Mesenchymal stem cell (in vitro differentiated cells and primary cell): ENCODE measurements at places on chromosomes 11 and 22.
A peak's percentile ranks its signal among the peaks of the same experiment; 100 is the strongest.

DNA sequence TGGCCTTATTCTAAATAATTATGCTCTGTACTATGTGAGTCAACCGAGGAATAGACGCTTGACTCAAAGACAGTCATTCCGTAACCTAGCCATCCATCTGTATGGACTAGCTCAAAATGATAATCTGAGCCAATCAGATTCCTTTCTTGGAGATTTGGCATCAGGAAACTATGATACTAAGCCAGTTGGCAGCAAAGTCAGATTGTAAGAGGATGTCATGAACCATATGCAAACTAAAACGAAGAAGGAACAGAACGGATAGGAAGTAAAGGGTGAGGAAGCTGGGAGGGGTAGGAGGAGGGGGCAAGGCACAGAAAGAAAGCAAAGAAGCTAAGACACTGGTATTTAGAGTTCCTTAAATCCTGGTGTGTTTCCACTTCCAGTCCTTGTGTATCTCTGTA lies 10.7 kb upstream of the SESN3 start:
- no peak for DNase-seq

DNA sequence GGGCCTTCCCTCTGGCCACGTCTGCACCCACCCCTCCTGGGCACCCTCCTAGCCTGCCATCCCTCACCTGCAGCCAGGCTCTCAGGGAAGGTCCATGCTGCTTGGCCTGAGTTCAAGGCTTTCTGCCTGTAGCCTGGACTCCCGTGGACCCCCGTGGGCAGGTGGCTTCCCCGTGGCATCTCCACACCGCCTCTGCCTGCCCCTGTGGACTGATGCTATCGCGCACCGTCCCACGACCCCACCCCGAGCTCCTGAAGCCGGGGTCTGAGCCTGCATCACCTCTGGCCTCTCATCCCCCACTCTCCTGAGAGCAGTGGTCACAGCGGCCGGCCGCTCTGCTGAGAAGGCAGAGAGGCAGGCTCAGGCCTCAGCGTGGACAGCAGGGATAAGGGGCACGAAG lies 4.5 kb downstream of the IFITM5 start:
- no peak for DNase-seq

DNA sequence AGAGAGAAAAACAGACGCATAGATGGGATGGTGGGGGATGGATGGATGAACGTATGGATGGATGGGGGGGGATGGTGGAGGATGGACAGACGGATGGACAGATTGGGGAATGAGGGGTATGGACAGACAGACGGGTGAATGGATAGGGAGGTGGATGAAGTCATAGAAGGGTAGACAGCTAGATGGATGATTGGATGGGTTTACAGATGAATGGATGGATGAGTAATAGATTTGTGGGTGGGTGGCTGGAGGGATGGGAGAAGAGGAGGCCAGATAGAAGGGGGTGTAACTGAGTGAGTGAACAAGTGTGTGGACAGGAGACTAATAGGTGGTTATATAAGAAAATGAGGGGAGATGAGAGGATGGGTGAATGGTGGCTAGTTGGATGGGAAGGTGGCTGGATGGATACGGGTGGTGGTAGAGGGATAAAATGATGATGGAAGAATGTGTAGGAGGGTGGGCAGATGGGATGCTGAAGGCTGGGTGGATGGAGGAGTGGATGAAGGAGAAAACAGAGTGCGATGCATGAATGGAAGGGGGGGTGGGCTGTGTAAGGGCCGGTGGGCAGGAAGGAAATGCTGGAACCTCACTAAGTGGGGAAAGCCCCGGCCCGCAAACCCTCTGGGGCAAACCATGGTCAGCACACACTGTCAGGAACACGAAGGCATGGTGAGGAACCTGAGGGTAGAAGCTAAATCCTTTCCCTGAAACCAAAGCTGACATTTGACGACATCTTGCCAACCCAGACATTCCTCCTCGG lies 21.6 kb downstream of the ARVCF start:
- DNase-seq: no peak

GRCh38 chr11:29527391-29527936 lies 489.4 kb downstream of the KCNA4 start:
- peak; percentile 89 for DNase-seq

DNA sequence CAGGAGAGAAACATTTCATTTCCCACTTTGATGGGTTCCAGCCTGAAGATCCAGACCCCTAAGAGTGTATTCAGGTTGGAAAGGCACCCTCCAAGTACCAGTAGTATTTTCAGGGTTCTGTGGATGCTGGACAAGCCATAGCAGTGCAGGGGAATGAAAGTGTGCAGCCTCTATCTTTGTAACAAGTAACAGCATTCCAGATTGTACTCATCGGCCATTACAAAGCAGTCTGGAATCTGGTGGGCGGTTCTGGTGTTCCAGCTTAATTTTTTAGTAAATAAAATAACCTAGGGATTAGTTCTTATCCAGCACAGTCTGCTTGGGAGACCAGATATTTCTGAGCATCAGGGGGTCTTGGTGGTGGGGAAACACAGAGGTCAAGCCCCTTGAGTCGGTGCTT lies 22.6 kb downstream of the APLNR start:
- DNase-seq: peak; percentile 54

DNA sequence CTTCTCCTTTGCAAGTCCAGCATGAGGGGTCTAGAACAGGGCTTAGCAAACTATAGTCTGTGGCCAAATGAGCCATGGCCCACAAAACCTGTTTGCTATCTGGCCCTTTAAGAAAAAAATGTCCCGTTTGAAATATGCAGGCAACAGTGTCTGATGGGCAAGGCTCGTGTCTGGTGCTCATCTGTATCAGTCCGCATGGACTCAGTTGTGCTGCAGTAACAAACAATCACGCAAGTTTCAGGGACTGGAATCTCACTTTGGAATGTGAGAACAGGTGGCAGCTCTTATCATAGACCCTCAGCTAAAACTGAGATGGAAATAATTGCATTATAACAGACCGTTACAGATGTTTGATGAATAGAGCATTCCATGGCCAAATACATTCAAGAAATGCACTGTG lies 19.1 kb upstream of the PVALB start:
- no peak for DNase-seq

- no peak for DNase-seq
Measured at GRCh38 chr11:81852896-81853295, 880.8 kb downstream of the FAM181B start.

DNA sequence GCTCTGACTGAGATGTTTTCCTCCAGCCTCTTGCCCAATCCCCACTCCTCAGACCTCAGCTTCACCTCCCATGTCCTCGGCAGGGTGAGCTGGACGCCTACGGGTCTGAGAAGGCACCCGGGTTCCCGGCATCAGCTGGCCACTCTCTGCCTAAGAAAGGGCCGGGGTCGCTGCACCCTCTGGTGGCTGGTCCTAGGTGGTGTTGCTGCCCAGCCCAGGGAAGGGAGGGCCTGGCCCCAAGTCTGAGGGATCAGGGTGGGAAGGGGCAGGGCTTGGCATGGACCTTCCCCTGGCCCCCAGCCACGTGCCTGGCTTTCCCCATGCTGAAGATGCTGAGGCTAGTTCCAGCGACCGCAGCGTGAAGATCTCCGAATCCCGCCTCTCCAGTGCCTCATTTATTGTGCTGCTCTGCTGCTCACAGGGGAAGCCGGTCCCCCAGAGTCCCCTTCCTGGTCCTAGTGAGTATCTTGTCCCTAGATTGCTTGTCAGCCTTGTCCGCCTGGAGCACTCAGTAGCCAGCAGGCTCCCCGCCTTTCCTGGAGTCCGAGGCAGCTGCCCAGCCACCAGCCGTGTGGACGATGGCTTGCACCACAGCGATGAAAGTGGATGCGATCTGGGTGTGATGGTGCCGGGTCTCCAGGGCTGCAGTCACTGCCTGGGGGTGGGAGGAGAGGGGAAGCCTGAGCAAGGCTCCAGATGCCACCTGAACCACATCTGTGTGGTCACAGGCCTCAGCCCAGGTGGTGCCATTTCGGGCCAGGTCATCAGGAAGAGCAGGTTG lies 2.9 kb upstream of the GGT5 start:
- DNase-seq: peak; percentile 97

DNA sequence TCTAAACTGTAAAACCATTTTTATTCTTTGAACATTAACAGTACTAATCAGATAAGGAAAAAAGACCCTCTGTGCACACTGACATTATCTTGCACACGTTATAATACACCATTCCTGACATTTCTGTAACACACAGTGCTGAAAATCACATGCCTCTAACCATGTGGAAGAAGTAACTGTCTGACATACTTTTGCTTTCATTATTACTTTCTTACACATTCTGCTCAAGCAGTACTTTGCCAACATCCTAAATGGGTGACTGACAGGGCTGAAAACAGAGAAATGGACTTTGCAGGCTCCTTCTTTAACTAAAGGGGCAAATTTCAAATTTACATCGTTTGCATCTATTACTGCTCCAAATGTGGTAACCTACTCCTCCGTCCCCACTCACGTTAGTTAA lies 22.8 kb upstream of the TP53AIP1 start:
- peak; percentile 30 for DNase-seq

DNA sequence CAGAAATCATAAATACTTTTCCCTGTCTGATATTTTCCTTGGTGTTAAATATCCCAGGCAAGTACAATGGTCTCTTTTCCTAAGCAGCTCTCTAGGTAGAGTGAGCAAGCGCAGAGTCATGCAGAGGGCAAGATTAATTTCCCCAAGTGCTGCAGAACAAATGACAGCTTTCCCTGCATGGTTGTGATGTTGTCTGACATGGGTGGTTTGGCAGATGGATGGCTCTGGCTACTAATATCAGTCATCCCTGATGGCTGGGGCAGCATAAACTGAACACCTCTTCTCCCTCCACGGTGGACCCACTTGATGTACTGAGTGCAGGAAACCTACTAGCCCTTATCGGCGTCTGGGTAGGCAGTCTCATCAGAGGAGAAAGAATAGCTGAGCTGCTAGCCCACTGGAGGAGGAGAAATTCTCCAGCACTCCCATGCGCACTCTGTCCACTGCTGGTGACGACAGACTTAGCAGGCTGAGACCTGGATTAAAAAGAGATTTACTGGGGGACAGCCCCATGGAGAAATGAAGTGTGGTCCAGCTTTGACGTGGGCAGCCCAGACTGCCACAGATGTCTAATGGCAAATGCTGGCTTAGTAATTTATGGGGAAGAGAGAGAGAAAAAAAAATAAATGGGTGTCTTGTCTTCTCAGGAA lies 202.9 kb downstream of the DBX1 start:
- DNase-seq: no peak

DNA sequence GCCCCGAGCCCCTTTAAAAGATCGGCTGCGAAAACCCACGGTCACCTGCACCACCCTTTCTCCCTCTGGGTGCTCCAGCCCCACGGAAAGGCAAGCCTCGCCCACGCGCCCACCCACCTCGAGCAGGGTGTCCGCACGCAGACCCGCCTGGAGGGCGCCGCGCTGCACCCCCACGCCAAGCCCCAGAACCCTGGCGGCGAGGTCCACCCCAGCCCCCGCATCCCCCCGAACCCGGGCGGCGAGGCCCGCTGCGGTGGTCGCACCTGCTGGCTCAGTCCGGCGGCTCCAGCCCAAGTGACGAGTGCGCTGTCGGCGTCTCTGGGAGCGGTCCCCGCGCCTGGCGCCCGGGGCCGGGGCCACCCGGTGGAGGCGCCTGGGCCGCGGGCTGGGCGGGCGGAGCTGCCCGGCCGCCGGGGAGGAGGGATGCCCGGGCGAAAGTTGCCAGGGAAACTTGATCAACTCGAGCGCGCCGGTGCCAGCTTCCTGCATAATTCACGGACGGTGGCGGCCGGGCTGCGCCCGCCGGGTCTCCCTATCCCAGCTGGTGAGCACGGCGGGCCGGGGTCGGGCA lies 1.1 kb downstream of the SHANK2 start:
- no peak for DNase-seq

DNA sequence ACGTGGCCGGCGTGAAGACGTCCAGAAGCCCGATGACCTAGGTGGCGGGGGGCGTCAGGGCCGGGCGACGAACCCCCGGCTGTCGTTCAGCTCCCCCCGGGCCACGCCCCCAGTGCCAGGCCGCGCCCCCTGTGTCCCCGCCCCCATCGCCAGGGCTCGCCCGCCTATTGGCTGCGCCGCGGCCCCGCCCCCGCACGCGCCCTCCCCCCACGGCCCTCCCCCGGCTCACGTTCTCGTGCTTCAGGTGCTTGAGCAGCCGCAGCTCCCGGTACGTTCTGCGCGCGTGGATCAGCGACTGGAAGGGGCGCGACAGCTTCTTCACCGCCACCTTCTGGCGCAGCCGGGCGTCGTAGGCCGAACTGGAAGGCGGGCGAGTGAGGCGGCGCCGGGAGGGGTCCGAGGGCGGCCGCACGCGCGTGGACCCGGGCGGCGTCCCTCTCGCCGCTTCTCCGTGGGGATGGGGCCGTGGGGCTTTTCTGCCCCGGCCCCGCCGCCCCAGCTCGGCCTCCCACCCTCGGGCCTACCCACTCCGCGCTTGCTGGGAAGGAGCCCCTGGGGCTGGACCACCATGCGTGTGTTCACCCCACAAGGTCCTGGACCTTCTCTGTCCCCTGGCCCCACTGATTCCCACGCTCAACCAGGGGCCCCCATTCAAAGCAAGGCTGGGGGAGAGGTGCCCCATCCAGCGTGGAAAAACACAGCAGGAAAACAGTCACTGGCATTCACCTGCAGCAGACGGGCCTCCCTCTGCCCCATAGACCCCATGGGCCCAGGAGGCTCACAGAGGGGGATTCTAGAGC lies 2.4 kb downstream of the MAPK11 start:
- DNase-seq: no peak

DNA sequence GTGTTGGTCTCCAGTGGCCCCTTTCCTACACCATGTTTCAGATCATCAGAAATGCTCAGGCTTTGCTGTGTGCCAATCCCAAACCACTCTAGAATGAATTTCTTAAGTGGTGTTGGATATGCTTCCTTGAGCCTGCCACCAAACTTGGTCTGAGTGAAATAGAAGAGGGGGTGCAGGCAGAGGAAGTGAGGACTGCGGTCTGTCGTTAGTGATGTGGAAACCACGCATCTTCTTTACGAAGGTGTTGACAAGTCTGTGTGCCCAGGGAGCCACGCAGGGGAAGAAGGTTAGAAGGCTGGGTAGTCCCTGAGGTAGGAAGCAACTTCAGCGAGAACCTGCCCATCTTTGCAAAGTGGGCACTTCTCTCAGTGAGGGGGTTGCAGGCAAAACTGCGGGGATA lies 187.4 kb upstream of the NAV2 start:
- DNase-seq: no peak

- DNase-seq: peak; percentile 75
Measured at GRCh38 chr11:60334005-60334620, 7.1 kb downstream of the MS4A6E start.

DNA sequence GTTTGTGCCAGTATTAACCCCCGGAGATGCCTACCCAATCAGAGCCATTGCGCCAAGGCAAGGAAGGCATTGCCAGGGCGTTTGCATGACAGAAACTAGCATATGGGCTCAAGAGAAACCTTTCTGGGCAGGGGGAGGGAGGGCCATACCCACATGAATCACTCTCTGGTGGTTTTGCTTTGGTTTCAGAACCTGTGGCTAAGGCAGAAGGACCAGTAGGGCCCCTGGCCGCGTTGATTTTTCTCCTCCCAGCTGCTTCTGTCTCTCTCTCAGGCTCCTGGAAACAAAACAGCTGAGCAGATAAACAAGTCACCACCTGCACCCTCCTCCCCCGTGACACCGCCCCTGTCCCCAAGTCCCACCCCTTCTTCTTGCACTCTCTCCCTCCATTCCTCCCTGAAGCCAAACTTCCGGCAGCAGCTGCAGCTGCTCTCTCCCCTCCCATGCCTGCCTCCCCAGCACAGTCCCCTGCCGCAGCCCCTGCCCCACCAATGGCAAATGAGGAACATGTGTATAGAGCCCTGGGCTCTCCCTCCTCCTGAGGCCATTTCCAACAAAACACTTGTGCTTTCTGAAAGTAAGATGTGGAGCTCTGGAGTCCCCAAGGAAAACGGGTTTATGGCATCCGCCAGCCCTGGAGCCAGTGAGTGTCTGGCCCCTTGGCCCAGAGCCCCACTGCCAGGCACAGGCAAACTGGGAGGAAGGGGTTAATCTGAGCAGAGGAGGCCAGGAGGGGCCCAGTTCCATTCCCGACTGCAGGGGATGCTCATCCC lies 39.0 kb upstream of the ADA2 start:
- peak; percentile 33 for DNase-seq
